ENCODE measurements at places on chromosomes 12 and 14. TPM values are rescaled to one million over a fixed set of nuclear protein-coding genes. Genes with fewer than 3 reads are reported as not detected.

PRKD1 gene
- 1.3 TPM for polyA plus RNA-seq

PTPRQ gene
- not detected for polyA plus RNA-seq

AQP2 gene
- polyA plus RNA-seq, result not detected

TAS2R13 gene
- polyA plus RNA-seq, result 0.27 TPM

MUCL1 gene
- not detected for polyA plus RNA-seq

POLE2 gene
- 9.7 TPM for polyA plus RNA-seq

SYNJ2BP gene
- 17.0 TPM for polyA plus RNA-seq

FBXO33 gene
- 16.9 TPM for polyA plus RNA-seq

AKAP3 gene
- polyA plus RNA-seq, result 0.22 TPM

MYF6 gene
- not detected for polyA plus RNA-seq

Measured in HepG2 (cell line).